ENCODE measurements at places on chromosomes 3 and 15.

DNA sequence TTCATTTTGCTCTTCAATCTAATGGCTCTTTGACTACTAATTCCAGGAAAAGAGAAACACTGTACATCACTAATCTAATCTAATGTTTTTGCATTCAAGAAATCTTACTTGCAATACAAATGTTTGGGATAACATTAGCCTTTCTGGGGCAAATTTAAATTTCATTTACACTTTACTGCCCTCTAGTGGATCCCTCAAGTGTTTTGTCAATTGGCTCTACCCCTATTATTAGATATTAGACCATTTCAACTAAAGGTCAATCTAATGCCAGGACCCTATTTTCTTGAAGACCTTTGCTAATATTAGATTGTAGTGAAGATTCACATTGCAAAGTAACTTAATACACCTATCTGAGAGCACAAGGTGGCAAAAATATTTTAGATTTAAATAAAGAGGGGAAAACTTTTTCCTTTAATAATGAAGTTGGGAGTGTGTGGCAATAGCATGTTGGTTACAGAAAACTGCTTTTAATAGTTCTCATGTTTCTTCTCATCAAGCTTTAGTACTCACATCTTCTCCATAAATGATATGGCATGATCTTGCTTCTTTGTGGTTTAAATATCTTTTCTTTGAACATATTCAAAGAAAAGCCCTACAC is 5.0 kb downstream of the C2CD4A start:
- peak; percentile 29 for DNase-seq

GRCh38 chr15:85002517-85002916 is 20.9 kb downstream of the PDE8A start:
- DNase-seq = no peak

DNA sequence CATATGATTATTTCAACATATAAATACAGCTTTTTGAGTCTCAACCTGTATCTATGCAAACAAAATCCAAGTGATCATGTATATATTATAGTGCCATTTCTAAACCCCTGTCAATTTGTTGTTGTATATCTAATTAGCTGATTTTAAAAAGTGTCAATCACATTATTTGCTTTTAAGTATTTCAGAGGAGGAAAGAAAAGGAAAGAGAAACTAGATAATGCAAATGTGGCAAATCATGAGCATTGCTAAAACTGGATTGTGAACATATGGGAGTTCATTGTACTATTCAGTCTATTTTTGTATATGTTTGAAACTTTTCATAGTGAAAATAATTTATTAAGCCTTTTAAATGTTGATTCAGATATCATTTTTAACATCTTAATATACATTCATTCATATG is 190.7 kb downstream of the ZIC4 start:
- no peak for DNase-seq

DNA sequence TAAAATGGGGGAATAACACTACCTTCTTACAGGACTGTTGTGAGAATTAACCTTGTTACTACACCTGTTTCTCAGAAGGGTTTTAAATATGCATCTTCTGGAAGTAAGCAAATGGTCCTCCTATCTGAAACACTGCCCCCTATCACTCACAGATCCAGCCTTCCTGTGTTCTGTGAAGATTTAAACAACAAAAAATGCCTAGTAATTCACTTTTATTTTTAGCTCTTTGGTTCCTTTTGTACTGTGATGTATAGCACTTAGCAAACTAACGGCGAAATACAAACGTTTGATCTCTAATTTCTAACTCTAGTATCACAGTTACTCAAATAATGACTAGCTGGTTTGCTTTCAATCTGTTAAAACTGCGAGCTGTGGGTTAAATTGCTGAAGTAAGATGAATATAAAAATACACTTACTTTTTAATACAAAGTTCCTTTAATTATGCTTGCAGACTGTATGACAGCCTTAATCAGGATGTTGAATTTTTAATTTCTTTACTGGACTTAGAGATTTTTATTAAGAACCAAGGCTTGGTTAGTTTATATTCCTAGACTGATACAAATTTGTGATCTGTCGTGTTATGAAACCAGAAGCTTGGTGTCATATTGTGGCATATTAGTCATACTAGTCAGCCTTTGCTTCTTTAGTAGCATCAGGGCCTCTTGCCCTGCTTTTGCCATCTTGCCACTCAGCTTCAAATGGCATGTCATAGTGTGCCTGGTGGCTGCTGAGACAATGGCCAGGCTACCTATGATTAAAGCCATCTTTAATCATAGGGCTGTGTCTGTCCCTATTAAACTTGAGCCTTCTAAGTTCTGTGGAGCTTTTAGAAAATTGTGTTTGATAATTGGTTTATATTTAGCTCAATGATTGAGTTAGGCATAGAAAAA is 9.2 kb downstream of the EIF3J start:
- DNase-seq = peak; percentile 5

DNA sequence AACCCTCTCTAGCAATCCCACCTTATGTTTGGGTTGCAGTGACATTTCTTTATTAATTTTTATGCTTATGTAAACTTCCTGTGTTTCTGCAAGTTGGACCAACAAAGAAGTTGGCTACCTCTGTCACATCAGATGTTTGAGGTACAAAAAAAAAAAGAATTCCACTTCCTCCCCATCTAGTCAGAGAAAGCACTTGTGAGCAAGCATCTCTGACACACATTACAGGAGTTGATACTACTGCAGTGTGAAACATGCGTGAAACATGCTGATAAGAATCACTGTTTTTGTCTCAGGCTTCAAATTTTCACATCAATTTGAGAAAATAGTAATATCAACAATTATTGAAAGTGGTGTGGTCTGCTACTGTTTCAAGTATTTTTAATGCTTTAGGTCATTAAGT is 1.3 kb downstream of the SCAANT1 start:
- DNase-seq = no peak

DNA sequence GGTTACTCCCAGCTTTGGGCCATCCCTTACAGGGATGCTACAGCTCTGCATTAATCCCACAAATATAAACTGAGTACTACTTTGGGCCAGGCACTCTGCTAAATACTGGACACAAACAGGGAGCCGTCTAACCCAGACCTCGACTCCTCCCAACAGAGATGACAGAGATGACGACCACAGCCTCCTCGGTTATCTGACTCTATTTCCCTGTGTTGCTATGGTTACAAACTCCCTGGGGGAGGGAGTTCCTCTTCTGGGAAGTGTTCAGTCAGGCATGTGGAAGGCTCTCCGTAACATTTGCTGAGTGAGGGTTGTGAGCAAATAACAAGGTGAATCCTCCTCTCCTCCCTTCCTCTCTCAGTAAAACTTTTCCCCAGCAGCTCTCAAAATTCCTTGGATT is 6.7 kb upstream of the CMTM7 start:
- DNase-seq = peak; percentile 82

DNA sequence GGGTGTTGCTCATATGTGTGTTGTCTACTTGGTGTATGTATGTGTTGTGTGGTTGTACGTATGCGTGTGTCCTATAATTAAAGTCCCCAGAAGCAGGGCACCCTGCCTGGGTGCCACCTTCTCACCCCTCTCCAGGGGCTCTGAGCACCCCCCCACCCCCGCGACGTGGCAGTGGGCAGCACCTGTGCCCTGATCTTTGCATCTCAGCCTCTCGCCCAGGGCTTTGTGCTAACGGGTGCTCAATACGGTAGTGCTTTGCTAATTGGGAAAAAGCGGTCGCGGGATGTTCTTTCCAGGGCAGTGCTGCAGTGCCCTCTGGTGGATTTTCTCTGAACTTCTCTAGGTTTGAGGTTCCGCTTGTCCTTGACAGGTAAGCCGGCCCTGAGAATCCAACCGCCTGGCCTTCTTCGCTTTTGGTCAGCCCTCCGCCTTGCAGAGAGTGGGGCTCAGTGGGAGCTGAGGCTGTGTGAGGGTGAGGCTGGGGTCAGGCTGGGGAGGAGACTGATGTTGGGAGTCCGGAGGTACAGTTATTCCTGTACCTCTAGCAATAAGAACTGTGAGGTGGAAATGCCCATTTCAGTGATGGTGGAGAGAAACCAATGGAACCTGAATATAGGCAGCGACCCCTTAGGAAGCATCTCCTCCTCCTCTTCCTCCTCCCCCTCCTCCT is 17.6 kb upstream of the EPHB3 start:
- DNase-seq = peak; percentile 67

GRCh38 chr3:14581334-14582044 is 41.3 kb upstream of the GRIP2 start:
- no peak for DNase-seq

DNA sequence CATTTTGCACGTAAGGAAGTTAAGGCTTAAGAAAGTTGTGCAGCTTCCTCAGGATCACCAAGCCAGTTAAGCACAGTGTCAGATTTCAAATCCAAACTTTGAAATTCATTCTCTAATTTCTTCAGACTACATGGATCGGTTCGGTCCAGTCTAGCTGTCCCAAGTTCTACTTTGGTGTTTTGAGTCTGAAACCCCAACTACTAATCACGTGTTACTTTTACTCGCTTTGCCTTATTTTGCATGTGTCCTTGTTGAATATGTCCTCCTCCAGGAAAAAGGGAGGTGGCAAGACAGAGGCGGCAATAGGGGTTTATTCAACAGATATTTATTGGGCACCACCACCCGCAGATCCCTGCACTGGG is 522 bp upstream of the GXYLT2 start:
- no peak for DNase-seq

- no peak for DNase-seq
These were observed 875 bp downstream of the GAP43 start for GRCh38 chr3:115624029-115624741.

- no peak for DNase-seq
These were observed 494.1 kb upstream of the DPPA4 start for GRCh38 chr3:109831403-109831802.

- no peak for DNase-seq
These were observed 3.0 kb upstream of the ANKRD28 start for GRCh38 chr3:15800780-15801179.

GRCh38 chr15:74201710-74202420 is 722 bp downstream of the STRA6 start:
- DNase-seq = peak; percentile 14

GRCh38 chr3:123618076-123618708 is 33.3 kb upstream of the HACD2 start:
- DNase-seq = no peak

- DNase-seq = no peak
These were observed 29.3 kb downstream of the PPP2R3A start for GRCh38 chr3:135994708-135995337.

DNA sequence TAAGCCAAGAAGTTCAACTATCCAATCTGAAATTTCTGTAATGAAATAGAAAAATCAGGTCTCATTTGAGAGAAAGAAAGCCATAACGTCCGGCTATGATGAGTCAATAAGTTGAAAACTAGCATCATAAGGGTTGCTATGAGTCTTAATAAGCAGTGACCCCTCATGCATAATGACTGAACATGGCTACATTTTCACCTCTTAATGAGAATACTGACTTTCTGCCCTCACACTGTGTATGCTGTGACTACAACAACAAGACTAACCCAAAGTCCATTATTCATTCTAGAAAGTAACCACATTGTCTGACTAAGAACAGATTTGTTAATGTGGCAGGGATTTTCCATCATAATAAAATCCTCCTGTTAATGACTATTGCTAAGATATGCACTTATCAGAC is 884.0 kb upstream of the CADM2 start:
- peak; percentile 24 for DNase-seq

DNA sequence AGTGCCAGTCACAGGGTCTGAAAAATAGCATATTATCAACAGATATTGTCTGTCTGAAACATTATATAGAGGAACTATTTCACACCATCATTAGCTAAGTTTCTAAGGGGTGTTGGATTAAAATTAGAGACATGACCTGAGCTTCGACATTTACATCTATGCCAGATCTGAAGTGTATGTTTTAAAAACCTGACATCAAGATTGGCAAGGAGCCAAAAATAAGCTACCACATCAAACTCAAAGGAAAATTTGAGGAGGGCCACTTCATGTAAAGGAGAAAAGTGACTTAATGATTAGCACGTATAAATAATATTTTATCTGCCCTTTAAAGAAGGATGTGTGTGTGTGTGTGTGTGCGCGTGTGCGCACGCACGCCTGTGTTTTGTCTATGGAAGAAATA is 752.0 kb upstream of the GRM7 start:
- DNase-seq = no peak

DNA sequence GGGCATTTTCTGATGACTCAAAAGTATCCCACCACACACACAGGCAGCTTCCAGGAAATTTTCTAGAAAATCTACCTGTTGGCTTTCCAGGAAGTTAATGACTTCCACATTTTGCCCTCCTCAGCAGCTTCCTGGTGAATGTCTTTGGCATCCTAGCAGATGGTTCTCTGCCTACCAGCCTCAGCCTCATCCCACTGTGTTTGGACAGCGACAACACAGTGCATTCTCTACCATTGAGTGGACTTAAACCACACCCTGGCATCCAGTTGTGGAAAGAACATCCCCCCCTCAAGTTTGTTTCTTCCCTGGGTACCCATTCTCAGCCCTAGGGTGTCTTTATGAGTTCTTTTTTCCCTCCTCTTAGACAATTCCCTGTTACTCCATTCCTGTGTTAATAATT is 50.8 kb upstream of the GADL1 start:
- no peak for DNase-seq

DNA sequence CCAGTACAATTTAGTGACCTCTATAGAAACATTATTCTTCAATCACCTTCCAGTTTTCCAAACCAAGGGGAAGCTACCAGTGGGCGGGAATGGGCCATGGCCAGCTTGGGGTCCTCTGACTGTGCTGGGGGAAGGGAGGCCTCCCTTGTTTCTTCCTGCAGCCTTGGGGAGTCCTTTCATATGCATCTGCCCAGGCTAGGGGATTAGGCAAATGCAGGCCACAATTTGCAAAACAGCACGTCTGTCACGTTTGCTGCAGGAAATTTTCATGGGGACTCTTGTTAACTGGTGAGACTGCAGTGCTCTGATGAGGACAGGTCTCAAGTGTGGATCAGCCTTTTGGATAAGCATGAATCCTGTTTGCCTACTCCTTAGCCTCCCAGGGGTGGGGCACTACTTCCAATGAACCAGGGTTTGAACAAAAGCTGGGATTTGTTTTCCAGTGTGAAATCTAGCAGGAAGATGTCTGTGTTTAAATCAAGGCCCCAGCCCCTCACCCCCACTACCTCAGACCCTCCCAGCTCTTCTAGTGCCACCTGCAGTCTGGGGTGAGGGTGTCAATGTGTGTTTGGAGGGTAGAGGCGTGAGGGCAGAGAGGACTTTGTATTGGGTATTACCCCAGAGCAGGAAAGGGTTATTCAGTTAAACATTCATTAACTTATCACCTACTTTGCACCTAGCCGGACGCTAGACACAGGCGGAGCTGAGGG is 219.9 kb downstream of the OPA1 start:
- DNase-seq = no peak

DNA sequence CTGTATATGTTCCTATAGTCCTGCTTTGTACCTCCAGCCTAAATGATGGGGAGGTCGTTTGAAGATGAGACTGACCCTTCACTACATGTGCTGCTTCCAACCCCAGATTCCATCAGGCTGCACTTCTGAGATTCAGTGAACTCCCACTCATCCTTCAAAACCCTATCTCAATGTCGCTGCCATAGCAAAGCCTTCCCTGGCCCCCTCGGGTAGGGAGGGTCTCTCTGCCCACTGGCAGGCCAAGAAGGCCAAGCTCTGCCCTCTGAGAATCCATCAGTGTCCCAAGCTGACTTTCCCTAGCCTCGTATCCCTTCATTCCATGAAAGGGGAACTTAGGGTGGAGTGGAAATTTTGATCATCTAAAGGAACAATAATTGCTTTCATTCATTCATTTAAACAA is 35.4 kb downstream of the TPRA1 start:
- no peak for DNase-seq
